NCI-H187 treated with DMSO at 0.1 percent for 48 hours (cell line): ENCODE measurements at places on chromosomes 2 and 18.

DNA sequence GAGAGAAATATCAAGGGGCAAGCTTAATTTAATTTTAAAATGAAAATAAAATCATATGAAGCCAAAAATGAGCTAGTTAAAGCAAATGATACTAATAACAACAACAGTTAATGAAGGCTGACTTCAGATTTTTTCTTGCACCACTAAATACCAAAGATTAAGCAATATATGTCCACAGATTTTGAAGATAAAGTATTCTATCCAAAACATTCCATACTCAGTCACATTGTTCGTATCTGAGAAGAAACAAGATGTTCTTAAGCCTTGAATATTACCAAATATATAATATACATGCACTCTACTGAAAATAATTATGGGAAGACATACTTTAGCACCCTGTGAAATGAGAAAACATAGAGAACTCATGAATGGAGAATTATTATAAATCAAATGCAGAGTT lies 593.3 kb upstream of the SYT4 start:
- no peak for DNase-seq

GRCh38 chr2:67851016-67851415 lies 211.8 kb downstream of the C1D start:
- no peak for DNase-seq

GRCh38 chr2:128264881-128265607 lies 53.6 kb downstream of the HS6ST1 start:
- no peak for DNase-seq

- DNase-seq, result no peak
These were observed 98.6 kb downstream of the CDH2 start for GRCh38 chr18:28078298-28078697.

DNA sequence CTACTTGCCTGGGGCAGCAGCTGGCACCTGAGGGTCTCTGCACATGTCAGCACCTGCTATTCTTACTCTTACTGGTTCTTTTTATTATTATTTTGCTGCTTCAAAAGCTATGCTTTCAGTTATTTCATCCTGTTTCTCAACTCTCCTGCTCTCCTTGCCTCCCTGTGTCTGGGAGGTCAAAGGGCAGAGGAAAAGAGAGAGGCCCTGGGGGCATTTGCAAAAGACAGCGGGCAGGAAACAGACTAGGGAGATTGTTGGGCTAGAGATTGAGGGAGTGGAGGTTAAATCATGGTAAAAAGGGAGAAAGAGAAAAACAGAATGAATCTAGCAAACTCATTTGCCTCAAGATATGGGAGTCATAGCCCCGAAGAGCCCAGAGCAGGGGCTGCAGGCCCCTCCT lies 21.1 kb upstream of the RPL31 start:
- DNase-seq, result no peak

DNA sequence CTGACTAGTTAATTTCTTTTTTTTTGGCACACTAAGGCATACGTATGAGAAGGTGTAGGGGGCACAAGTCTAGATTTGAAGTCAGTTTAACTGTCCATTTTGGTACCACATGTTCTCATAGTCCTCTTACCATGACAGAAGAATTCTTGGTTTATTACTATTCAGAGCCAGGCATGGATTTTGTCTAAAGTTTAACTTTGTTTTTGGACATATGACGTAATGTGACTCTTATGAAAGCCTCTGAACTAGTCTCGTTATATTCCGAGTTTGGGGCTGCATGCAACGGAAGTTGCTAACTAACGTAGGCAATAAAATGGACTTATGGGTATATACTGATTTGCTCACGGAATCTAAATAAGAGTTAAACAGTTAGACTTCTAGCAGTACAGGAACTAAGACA lies 62.9 kb downstream of the MSTN start:
- no peak for DNase-seq

DNA sequence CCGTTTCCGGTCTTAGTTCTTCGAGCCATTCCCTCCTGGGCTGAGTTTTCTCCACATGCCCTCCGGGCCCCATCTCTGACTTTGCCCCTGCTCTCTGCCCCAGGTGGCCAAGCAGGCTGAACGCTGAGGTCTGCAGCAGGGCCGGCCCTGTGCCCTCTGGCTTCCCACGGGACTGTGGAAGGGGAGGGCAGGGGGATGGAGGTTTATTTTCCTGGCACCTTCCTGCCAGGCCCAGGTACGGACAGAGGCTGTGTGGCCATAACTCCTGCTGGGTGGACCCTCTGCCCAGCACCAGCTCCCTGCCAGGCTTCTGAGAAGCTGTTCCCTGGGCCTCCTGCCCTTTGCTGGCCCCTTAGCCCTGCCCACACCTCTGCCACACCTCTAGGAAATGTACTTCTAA lies 164.0 kb downstream of the TFCP2L1 start:
- no peak for DNase-seq
